Stimulated activated CD4-positive, alpha-beta T cell treated with anti-CD3 and anti-CD28 coated beads, Interleukin-2, amount 100 ng/mL, for 24 hours (primary cell): ENCODE measurements at places on chromosomes 6 and 20.

DNA sequence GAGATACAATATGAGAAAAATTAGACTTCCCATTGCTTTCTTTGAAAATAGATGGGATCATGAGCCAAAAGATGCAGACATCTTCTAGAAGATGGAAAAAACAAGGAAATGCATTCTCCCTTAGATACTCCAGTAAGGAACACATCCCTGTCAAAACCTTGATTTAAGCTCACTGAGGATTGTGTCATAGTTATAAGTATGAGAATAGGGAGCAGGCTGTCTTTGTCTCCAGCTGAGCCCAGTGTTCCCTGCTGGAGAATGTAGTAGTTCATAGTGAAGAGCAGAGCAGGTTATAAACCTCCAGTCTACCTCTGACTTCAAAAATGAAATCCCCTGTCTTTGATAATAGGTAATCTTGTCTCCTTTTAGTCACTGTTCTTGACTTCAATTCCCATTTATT lies 589.9 kb downstream of the PHF3 start:
- no peak for DNase-seq

- DNase-seq = no peak
Observed at GRCh38 chr6:44270526-44271405, 516 bp downstream of the TMEM151B start.

DNA sequence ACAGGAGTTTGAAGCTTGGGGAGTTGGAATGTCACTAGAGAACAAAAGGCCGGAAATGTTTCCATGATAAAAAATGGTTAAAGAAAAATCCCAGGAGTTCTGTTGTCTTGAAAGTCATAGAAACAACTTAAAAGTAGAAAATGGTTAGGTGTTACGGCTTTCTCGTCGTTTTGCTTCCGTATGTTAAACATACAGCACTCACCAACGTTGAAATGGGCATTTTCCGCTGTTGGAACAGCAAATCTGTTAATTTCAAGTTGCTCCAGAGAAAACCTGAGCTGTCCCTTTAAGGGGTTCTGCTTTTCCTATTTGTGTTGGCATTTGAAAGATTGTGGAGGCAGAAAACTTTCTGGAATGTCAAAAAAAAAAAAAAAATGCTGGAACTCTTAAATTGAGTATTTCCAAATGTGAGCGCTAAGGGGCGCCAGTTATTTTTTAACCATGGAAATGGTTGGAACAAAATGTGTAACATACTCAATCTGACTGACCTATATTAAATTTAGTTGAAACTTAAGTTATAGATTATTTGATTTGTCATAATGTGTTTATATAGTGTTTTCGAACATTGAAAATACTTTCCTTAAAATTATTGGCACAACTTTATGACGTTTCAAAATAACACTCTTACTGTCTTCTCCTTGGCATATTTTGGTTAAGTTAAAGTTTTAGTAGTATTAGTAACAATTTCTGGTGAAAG lies 2.2 kb downstream of the QKI start:
- DNase-seq = peak; percentile 25

GRCh38 chr20:36390719-36391415 lies 84.7 kb downstream of the DLGAP4 start:
- DNase-seq = no peak

DNA sequence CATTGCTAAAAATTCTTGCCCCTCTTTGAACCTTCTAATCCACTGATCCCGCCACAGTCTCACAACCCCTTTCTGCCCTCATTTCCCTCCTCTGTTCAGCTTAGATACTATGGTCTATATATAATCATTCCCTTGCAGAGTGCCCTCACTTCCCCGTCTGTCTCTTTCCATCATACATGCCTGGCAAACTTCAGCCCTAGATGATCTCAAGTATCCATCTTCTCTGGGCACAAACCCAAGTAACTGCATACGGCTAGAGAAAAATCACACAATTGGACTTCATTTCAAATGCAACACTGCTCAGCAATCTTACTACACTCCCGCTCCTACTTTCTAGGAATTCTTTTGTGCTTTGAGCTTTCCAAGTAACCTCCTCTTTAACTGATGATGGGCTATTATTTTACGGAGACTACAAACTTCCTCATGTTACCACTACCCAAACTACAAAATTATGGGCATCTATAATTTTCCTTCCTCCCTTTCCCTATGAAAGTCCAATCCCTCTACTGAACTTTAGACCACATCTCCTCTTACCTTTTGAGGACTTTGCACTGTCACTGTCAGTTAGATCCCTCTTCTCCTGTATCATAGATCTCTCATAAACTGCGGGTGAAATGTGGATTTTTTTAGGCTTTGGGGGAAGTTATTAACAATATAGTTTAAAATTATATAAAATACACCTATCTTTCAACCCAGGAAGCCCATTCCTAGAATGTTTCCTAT lies 135.6 kb downstream of the BTBD9 start:
- no peak for DNase-seq

DNA sequence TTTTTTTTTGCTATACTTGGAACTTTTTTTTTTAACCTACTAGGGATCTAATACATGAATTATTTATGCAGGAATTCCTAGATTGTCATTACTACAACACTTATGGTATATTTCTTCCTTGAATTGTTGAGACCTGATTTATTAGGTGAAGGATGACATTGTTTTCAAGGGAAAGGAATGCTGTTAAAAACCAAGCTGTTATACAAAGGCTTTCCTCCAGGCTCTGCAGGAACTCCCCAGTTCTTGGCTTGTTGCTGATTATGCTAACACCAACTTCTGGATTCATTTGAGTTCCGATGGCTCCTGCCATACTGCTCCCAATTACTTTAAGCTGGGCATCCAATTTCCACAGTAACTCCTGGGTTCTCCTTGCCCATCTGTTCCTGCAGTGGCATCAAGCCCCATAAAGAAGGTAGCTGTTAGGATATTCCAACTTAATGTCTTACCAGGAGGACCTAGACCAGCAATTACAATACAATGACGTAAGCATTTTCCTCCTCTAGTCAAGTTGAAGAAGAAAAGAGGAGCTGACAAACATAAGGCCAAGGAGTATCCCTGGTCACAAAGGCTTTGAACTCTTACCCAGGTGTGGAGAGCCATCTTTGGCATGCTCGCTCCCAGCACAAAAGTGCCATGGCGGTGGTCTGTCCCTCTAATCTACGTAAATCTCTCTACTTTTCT lies 215.9 kb upstream of the AGPAT4 start:
- DNase-seq = no peak

- no peak for DNase-seq
Observed at GRCh38 chr20:4335722-4336121, 320.4 kb upstream of the RNF24 start.

DNA sequence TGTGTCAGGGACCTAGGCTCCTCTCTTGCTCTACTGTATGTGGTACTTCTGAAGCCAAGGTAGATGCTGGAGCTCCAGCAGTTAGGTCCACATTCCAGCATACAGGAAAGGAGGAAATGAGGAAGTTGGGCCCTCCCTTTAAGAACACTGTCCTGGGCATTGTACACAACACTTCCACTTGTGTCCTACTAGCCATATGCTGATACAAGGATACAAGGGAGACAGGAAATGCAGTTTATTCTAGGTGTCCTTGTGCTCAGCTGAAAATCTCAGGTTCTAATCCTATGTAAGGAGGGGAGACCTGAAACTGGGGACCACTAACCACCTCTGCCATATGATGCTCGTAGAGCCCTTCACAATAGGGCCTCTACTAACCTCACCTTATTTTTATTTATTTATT lies 4.2 kb downstream of the TRIB3 start:
- DNase-seq = no peak

- no peak for DNase-seq
Observed at GRCh38 chr6:115898246-115898645, 162.4 kb downstream of the FRK start.

GRCh38 chr6:398558-399078 lies 7.1 kb downstream of the IRF4 start:
- no peak for DNase-seq

- no peak for DNase-seq
Observed at GRCh38 chr6:41922154-41922553, 855 bp downstream of the BYSL start.

DNA sequence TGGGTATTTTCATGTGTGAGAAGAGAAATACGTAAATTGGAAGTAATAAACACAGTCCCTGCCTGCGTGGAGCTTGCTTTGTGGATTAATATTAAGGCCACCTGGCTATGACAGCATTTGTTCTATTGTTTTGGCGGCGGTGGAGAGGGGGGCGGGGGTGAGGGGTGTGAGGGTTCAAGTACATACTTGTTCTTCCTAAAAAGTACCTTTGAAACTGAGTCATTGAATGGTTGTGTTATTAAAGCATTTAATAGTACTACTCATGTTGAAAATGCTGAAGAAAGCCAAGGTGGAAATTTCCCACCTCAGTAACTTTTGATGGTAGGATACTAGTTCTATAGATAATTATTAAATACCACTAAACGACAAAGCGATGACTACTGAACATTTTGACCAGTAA lies 95.0 kb downstream of the FOXC1 start:
- DNase-seq = no peak

DNA sequence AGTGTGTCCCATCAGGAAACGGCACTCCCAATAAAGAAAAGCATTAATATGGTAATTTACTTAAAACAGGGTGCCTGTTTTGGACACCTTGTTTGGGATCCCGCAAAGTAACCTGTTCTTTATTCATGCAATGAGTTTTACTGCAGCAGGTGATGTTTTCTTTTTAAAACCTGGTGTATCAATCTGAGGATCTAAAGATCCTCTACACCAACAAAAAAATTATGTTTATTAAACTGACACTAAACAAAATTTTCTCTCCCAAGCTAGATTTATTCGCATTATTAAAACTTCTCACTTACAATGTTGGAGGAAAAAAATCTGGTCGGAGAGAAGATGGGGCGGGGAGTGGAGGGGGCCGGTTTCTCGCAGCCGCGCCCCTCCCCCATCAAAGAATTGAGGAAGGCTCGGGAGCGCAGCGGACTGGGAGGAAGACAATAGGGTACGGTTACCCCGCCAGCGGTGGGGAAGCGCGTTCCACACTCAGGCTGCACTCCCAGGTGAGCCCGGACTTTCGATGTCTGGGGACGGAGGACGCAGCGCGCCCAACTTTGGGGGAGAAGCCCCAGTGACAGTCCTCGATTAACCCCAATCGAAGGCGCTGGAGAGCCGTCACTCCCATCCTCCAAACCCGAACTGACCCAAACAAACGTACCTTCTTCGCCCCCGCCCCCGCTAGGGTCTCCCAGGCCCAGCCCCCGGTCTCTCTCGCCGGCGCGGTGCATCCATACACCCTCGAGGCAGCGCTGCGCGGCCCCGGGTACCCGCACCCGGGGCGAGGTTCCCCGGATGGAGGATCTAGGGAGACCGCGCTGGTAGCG lies 1.3 kb downstream of the CD24 start:
- no peak for DNase-seq

DNA sequence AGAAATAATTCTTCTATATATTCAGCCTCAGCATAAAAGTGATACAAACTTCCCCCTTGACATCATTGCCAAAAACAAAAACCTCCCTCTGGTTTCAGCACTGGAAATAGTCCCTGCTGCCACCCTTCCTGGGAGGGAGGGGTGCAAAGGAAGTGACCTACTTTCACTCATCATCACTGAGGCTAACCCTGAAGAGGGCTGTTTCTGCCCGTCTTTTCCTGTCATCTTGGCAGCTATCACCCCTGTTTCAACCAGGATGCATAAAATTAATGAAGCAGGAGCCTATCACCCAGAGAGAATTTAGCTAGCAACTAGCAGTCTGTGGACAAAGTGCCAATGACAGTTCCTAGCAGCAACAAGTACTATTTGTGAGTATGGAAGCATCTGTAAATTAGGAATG lies 397.8 kb downstream of the LAMA2 start:
- peak; percentile 33 for DNase-seq

- DNase-seq = peak; percentile 52
Observed at GRCh38 chr6:14270925-14271788, 153.6 kb downstream of the CD83 start.

- DNase-seq = no peak
Observed at GRCh38 chr6:1858859-1859258, 249.1 kb downstream of the FOXC1 start.

DNA sequence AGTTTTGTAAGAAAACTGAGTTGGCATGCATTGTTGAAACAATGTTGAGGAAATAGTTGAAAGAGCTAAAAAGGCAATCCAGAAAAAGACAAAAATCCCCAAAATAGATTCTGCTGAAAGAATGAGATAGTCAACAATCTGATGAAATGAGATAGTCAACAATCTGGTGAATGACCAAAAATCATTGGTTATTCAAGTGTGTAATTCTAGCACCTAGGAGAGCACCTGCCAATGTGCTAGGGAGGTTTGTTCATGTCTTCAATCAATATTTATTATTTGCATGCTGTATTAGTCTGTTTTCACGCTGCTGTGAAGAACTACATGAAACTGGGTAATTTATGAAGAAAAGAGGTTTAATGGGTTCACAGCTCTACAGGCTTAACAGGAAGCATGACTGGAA lies 307.1 kb upstream of the HSF2 start:
- no peak for DNase-seq

DNA sequence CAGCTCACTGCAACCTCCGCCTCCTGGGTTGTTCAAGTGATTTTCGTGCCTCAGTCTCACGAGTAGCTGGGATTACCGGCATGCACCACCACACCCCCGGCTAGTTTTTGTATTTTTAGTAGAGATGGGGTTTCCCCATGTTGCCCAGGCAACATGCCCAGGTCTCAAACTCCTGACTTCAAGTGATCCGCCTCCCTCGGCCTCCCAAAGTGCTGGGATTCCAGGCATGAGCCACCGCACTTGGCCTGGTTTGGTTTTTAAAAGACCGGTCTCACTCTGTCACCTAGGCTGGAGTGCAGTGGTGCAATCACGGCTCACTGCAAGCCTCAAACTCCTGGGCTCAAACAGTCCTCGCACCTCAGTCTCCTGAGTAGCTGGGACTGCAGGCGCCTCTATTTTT lies 40.1 kb downstream of the VSTM2L start:
- DNase-seq = no peak

DNA sequence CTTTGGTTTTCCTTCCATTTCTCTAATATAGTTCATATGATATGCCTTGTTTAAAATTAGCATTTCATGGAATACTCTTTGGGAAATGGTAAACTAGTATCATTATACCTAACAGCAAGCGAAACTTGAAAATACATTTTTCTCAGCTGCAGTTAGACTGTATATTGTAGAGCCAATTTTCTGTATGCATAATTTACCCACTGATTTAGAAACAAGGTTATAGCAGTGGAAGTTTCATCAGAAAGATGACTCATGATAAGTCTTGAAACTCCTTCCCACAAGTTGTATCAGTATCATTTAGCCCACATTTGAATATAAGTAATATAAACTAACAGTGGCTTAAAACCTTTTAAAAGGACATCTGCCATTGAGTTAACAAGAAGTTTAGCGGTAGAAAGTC lies 164.8 kb upstream of the BMP5 start:
- no peak for DNase-seq

DNA sequence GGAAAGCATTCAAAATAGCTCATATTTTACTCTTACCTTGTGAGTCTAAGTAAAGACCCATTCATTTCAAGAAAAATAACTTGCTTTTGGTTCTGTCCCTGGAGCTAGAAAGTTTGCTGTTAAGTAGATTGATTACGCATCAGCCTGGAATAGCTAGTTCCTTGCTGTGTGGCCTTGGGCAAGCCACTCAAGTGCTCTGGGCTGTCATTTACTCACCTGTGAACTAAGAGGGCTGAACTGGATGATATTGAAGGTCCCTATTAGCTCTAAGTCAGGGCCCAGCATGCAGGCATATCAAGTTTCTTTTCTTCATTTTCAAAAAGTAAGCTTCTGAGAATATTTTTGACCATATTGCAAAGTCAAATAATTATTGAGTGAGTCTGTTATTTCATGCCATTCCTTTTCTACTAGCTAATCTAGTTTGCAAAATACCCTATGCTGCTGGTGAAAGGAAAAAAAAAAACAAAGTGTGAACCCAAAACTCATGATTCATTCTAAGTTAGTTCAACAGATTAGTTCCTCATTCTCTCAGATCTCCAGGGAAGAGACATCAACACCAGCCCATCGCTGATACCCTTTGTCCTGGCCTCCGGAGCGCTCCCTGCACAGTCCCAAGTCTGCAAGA lies 106.5 kb upstream of the GMDS start:
- DNase-seq = no peak
